ENCODE measurements at places on chromosomes 5 and 9.

GRCh38 chr9:114960276-114960675 lies 29.9 kb upstream of the TNFSF8 start:
- no peak overlapping the region for H3K4me3 ChIP-seq
- H3K4me1 ChIP-seq = peaks cover 29% of the 10 kb centered on the region
- H3K27ac ChIP-seq = no peak overlapping the region
- DNase-seq = no peak

- no peak overlapping the region for H3K27ac ChIP-seq
- DNase-seq = peak; percentile 61
- H3K27me3 ChIP-seq = peaks cover 44% of the 10 kb centered on the region
- H3K36me3 ChIP-seq = no peaks in the 10 kb centered on the region
- H3K4me3 ChIP-seq = no peak overlapping the region
- peaks cover 3% of the 10 kb centered on the region for H3K4me1 ChIP-seq
Measured at GRCh38 chr5:16178745-16179372, 732 bp downstream of the MARCHF11 start.

DNA sequence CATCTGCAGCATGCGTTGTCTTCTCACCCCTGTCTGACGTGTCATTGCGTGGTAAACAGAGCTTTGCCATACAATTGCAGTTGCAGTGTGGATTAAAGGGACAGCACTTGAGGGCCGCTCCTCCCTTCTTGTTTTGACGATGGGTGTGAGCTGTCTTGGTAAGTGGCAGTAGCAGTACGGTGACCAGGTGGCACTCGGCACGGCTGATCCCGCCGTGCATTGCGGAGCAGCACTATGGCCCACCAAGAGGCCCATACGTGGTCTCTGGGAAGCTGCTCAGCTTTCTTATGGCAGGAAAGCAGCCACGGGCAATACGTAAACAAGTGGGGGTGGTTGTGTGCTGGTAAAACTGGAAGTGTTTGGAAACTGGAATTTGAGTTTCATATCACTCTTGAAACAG lies 25.1 kb downstream of the EHMT1 start:
- no peaks in the 10 kb centered on the region for H3K27me3 ChIP-seq
- no peak for DNase-seq
- no peak overlapping the region for H3K27ac ChIP-seq
- H3K4me1 ChIP-seq = peaks cover 34% of the 10 kb centered on the region

- H3K36me3 ChIP-seq = no peaks in the 10 kb centered on the region
- peaks cover 4% of the 10 kb centered on the region for H3K4me1 ChIP-seq
- DNase-seq = no peak
- H3K4me3 ChIP-seq = no peak overlapping the region
- no peaks in the 10 kb centered on the region for H3K27me3 ChIP-seq
- no peak overlapping the region for H3K27ac ChIP-seq
Measured at GRCh38 chr9:108811944-108812343, 43.8 kb downstream of the ACTL7B start.

GRCh38 chr5:132425009-132425937 lies 55.8 kb downstream of the SLC22A5 start:
- H3K27me3 ChIP-seq = no peaks in the 10 kb centered on the region
- H3K36me3 ChIP-seq = peaks cover 6% of the 10 kb centered on the region
- peaks cover 99% of the 10 kb centered on the region for H3K4me1 ChIP-seq
- H3K27ac ChIP-seq = peak overlapping the region; percentile 93
- peak overlapping the region; percentile 46 for H3K4me3 ChIP-seq
- peak; percentile 37 for DNase-seq

GRCh38 chr5:2190549-2190948 lies 307.8 kb upstream of the IRX4 start:
- no peak for DNase-seq
- H3K27ac ChIP-seq = no peak overlapping the region
- H3K4me1 ChIP-seq = no peaks in the 10 kb centered on the region
- no peaks in the 10 kb centered on the region for H3K27me3 ChIP-seq
- no peaks in the 10 kb centered on the region for H3K36me3 ChIP-seq

GRCh38 chr9:121640491-121641223 lies 10.8 kb upstream of the DAB2IP start:
- no peaks in the 10 kb centered on the region for H3K36me3 ChIP-seq
- no peak overlapping the region for H3K4me3 ChIP-seq
- peaks cover 38% of the 10 kb centered on the region for H3K4me1 ChIP-seq

- no peaks in the 10 kb centered on the region for H3K27me3 ChIP-seq
- H3K4me3 ChIP-seq = no peak overlapping the region
- peak; percentile 82 for DNase-seq
- no peaks in the 10 kb centered on the region for H3K36me3 ChIP-seq
- no peak overlapping the region for H3K27ac ChIP-seq
Measured at GRCh38 chr5:147805030-147805454, 22.5 kb upstream of the JAKMIP2 start.

GRCh38 chr5:143733665-143734455 lies 78.1 kb upstream of the HMHB1 start:
- no peak for DNase-seq
- no peaks in the 10 kb centered on the region for H3K27me3 ChIP-seq
- H3K4me3 ChIP-seq = no peak overlapping the region
- H3K27ac ChIP-seq = no peak overlapping the region
- no peaks in the 10 kb centered on the region for H3K4me1 ChIP-seq

GRCh38 chr5:152246401-152246800 lies 158.7 kb downstream of the NMUR2 start:
- no peaks in the 10 kb centered on the region for H3K27me3 ChIP-seq
- H3K4me3 ChIP-seq = no peak overlapping the region
- DNase-seq = no peak
- no peaks in the 10 kb centered on the region for H3K36me3 ChIP-seq
- H3K4me1 ChIP-seq = no peaks in the 10 kb centered on the region
- no peak overlapping the region for H3K27ac ChIP-seq

DNA sequence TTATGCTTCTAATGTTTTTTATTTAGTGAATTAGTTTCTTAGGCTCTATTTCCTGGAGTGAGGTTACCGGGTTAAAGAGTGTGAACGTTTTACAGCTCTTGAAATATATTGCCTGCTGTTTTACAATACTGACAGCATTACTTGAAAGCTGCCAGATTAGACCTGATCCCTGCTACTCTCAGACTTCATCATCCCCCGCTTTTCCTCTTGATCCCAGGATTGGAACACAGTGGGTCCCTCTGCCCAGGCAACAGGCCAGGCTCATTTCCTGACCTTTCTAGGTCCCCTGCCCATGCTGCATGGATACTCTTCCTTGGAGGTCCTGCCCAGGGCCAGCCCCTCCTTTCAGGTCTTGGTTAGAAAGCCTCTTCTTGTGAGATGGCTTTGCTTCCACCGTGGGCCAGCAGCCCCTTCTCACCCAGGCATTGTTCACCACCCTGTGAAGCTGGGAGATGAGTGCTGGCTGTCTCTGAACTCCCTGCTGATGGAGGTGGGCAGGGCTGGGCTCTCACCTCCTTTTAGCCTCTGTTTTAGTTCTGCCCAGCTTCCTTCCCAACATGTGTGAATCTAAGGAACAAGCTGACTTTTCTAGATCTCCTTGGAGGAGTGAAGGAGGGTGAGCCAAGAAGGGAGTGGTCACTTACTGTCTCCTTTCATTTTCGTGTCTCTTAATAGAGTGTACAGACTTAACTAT lies 15.5 kb upstream of the FAM120AOS start:
- H3K4me1 ChIP-seq = peaks cover 33% of the 10 kb centered on the region
- no peak for DNase-seq
- H3K36me3 ChIP-seq = peaks cover 4% of the 10 kb centered on the region
- no peak overlapping the region for H3K4me3 ChIP-seq

GRCh38 chr5:19918780-19919179 lies 69.2 kb downstream of the CDH18 start:
- no peak overlapping the region for H3K27ac ChIP-seq
- no peak for DNase-seq
- H3K4me3 ChIP-seq = no peak overlapping the region
- no peaks in the 10 kb centered on the region for H3K36me3 ChIP-seq
- no peaks in the 10 kb centered on the region for H3K27me3 ChIP-seq
- H3K4me1 ChIP-seq = no peaks in the 10 kb centered on the region
